ENCODE measurements at places on chromosomes 12 and 14. TPM values are rescaled to one million over a fixed set of nuclear protein-coding genes. Genes with fewer than 3 reads are reported as not detected.

DNA sequence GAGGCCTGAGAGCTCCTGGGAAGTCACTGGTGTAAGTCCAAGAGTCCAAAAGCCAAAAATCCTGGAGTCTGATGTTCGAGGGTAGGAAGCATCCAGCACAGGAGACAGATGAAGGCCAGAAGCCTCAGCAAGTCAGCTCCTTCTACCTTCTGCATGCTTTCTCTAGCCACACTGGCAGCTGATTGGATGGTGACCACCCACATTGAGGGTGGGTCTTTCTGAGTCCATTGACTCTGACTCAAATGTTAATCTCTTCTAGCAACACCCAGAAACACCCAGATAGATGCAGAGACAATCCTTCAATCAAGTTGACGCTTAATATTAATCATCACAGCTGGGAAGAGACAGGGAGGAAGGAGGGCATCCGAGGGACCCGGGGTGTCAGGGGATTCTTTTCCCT, 305.8 kb downstream of the AACS start:
- no peak for DNase-seq

DNA sequence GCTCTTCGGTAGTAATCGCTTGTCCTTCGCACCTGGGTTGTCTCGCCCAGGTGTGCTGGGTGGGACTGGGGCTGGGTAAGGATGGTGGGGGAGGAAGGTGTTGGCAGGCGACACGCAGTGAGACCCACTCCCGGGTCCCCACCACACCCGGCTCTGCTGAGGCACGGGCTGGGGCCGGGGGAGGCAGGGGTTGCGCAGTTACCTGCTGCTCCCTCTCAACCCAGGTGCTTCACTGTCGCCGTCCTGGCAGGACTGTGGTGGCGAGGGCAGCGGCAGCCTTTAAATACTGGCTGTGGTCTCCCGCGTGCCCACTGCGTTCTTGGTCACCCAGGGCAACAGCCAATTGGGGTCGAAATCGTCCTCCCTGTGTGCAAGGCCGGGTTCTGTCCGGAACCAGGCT, at the start of gene CCER1:
Gene CCER1 (minus strand): TSS at position 256 of the 400 bp plus-strand sequence. CDS start 434 bp downstream, outside the sequence.
- DNase-seq: no peak

- DNase-seq: peak; percentile 58
Measured at GRCh38 chr12:57726151-57726883, 12.2 kb downstream of the AGAP2 start.

- no peak for DNase-seq
Measured at GRCh38 chr14:65627315-65627714, 214.8 kb downstream of the FUT8 start.

GRCh38 chr12:49279706-49280159, 14.9 kb downstream of the TUBA1C start:
- no peak for DNase-seq

The SSPN gene
- 14.0 TPM for total RNA-seq

GRCh38 chr14:67607646-67608045, 7.6 kb upstream of the PIGH start:
- DNase-seq: no peak

GRCh38 chr12:19485240-19485639, 45.9 kb downstream of the AEBP2 start:
- no peak for DNase-seq

GRCh38 chr12:57745485-57745881, 644 bp downstream of the TSPAN31 start:
- no peak for DNase-seq

- no peak for DNase-seq
Measured at GRCh38 chr12:54026640-54027441, 1.4 kb upstream of the HOXC6 start.

DNA sequence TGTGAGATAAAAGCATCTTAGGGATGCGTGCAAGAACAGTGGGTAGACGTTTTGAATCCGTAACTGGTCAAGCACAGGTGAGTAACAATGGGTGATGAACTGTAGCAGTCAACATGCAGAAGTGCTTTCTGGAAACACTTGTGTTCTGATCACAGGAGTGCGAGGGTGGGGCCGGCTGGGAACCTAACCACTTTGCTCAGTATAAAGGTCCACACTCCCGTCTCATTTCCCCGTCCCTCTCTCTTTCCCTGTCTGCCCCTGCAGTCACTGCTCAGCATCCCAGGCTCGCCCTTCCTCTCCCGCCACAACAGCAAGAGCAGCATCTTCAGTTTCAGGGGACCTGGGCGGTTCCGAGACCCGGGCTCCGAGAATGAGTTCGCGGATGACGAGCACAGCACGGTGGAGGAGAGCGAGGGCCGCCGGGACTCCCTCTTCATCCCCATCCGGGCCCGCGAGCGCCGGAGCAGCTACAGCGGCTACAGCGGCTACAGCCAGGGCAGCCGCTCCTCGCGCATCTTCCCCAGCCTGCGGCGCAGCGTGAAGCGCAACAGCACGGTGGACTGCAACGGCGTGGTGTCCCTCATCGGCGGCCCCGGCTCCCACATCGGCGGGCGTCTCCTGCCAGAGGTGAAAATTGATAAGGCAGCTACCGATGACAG, 127.1 kb downstream of the FIGNL2 start:
- DNase-seq: no peak

The DNM1L gene
- total RNA-seq: 95.8 TPM

DNA sequence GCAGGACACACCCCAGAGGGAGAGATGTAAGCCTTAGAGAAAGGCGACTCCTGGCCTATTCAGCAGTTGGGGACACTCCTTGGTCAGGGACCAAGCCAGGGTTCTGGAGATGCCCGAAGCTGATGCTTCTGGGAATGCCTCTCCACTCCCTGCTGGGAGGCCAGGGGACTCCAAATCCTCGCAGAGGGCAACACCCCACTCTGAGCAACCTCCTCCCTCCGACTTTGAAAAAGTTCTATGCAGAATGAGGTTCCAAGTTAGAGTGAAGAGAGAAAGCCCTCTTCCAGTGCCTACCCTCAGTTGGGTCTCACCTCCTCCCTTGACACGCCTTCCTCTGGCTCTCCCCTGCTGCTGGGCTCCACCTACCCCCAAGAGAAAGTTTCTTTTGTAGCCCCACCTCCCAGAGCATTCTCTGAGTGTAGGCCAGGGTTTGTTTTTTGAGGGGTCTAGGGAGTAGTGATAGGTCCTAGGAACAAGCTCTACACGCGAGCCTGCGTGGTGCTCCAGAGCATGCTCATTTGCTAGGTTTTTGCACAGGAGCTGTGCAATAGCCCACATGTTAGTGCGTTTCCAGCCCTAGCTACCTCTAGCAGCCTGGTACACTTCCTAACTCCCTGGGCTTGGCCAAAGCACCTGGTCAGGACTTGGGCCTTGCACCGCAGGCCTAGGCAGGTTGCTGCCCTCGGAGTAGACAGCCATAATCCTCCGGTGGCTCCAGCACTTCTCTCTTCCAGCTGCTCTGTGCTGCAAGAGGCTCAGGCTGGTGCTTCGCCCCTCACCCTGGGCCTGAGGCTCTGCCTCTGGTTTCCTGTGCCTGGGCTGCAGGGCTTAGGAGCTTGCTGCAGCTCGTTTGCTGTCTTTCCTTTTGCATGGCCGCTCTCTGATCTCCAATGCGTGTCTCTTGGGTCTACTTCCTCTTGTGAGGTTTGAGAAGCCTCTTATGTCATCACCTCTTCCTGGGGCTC, 590 bp upstream of the CEBPE start:
- DNase-seq: no peak

DNA sequence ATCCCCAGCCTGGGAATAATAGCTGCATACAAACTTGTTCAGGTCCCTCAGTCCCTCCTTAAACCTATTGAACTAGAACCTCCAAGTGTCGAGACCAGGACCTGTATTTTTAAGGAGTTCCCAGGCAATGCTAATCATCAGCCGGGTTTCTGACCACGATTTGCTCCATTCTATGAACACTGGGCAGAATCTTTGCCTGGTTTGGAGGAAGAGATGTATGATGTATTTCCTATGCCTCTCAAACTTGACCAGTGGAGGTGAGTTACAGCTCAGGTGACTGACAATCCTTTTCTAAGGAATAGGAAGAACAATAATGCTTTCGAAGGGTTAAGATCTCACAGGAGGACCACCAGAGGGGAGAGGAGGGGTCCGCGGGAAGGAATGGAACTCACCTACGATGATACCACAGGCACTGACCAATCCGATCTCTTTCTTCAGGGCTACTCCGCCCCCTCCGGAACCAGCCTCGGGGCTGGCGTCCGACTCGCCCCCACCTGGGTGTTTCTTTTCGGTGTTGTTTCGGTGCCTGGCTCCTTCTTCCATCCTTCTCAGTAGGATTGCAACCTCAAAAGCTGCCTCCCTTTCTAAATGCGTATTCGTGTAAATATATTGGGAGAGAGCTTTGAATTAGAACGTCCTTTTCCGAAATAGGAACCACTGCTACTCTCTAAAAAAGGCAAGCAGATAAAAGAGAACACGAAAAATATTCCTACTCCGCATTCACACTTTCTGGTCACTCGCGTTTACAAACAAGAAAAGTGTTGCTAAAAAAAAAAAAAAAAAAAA, 895 bp downstream of the SLC7A8 start:
- no peak for DNase-seq

DNA sequence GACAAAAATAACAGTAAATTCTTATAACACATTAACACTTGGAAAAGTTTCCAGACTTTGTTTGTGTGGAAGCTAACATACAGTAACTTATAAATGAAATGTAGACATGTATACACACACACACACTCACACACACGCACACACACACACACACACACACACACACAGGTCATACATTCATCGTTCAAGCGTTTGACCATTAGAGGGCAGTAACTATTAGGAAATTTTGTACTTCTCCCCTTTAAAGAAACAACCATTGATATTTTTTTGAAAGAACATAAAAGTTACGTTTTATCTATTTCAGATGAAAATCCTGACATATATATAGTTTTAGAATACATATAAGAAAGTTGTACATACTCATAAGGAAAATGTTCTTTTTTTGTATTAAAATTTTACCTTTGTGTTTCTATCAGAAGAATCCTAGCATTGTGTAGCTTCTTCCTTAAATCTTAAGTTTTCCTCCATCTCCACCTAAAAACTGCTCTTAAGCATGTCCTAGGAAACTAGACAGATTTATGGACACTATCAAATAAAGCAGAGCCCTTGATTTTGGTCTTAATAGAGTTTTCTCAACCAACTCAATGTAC, 29.0 kb downstream of the PTPRQ start:
- peak; percentile 47 for DNase-seq

DNA sequence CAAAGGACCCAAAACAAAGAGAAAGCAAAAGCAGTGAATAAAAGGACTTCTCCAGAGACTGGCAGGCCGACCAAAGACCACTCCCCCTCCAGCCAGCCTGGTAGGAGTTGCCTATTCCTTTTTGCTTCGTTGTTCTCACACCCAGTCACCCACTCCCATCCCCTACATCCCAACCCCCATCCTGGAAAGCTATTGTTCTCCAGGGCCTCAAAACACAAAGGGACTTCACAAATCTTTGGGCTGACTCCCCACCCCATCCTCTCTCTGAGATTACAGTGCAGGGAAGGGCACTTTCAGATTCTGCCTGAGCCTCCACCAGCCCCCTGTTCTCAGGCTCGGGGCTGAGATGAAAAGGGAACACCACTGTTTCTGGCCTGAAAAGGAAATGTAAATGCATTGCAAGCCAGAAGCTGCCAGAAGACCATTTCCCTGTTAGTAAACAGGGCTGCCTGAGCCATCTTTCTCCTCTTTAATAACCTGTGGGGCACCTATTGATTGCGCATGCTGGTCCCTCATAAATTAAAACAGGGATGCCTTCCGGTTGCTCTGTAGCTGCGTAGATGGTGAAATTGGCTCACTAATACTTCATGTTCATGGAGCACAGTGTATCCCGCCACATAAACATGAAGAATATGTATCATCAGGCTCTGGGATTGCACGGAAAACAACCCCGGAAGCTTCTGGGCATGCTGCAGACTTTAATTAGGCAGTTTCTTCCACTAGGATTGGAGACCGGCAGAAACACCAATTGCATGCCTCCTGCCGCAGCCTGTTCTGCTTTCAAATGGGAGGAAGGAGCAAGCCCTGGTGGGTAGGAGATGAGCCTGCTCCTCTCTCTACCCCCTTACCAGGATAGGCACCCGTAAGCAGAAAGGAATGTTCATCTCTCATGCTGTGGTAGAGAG, 130.3 kb upstream of the FUT8 start:
- no peak for DNase-seq

The TSHR gene
- not detected for total RNA-seq

- no peak for DNase-seq
Measured at GRCh38 chr12:62192903-62193250, 67.3 kb upstream of the USP15 start.

The KRT6C gene
- total RNA-seq: not detected

The CEBPE gene
- total RNA-seq: not detected

DNA sequence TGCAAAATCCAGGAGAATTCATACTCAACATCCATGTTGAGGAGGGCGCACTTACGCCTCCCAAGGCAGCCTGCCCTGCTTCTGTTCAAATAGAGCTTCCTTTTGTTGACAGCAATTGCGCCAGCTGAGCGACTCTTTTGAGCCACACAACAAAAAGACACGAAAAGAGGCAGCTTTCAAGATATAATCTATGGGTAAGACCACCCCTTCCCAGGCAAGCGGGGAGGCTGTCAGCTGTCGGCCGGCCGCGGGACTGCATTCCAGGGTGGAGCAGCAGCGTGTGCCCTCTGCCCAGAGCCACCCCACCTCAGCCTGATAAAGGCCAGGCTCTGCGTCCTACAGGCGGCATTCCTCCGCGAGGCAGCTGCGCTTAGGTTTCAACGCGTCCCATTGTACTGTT, 15.8 kb upstream of the STAB2 start:
- DNase-seq: peak; percentile 17

DNA sequence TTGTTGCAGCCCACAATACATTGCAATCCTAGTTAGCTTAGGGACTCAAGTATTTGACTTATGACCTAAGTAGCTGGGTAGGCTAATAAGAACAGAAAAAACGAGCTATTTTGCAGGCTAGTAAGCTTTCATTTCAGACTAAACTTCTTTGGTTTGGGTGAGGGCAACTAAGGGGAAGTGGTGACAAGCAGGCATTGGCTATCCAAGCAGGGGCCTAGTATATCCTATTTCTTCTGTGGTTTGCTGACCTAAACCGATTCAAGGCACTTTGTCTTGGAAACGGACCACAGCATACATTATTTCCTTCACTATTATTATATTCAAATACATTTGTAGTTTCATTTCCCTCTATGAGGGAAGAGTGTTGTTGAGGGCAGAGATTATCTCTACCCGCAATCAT, 21.6 kb upstream of the SLC5A8 start:
- no peak for DNase-seq

The SCN8A gene
- total RNA-seq: not detected

DNA sequence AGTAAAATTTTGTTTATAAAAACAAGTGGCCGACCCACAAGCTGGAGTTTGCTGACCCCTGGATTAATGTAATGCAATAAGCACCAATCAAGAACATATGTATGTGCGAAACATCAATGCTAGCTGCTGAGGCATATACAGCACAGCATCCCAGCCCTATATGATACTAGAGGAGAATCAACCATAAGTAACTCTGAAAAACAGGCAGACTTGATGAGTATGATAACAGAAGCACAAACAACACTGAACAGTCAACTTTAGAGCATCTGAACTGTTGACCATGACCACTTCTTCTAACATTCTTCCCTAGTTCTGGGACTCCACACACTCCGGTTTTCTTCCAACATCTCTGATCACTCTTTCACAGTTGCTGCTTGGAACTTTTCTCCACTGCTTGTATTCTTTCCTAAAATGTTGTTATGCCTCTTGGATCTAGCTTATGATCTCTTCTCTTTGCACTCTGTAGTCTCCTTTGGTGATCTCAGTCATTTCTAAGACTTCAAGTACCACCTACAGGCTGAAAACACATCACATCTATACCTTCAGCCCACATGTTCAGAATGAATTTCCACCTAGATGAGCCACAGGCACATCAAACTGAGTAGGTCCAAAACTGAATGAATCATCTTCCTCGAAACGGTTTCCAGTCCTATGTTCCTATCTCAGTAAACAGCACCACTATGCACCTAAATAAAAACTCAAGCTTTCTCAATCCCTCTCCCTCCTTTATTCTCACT, 57.2 kb downstream of the STXBP6 start:
- no peak for DNase-seq

Measured in PC-9 (cell line).